Occipital lobe (tissue), 3 donors: ENCODE measurements at places on chromosomes 11 and 22. TPM values are rescaled to one million over a fixed set of nuclear protein-coding genes. Genes with fewer than 3 reads are reported as not detected.

DNA sequence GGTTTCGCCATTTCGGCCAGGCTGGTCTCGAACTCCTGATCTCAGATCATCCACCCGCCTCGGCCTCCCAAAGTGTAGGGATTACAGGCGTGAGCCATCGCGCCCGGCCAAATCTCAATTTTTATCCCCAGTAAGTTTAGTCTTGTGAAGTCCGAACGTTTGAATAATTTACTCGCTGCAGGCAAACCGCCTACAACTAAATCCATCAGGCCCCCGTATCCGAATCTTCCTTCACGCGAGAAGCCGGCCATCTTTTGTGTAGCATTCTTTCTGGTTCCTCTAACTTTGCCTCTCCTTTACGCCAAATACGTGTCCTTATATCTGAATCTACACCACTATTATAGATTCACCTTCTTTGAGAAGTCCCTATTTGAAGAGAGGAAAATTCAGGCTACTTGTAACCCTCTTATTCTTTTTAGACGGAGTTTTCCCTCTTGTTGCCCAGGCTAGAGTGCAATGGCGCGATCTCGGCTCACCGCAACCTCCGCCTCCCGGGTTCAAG lies 581 bp upstream of the EIF3L start:
- DNase-seq, result no peak

GRCh38 chr11:77593883-77594282 lies 4.1 kb downstream of the AQP11 start:
- no peak for DNase-seq

DNA sequence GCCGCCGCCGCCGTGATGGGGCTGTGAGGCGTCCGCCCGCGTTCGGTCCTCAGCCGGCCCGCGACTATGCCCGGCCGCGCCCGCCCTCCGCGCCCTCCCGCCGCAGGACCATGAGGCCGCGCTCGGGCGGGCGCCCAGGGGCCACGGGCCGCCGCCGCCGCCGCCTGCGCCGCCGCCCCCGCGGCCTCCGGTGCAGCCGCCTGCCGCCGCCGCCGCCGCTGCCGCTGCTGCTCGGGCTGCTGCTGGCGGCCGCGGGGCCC lies 215 bp downstream of the ZNRF3 start:
- DNase-seq, result no peak

GRCh38 chr11:9719566-9720289 lies 55.9 kb downstream of the SWAP70 start:
- DNase-seq, result no peak

- no peak for DNase-seq
Observed at GRCh38 chr22:37329238-37330140, 47.2 kb downstream of the CYTH4 start.

DNA sequence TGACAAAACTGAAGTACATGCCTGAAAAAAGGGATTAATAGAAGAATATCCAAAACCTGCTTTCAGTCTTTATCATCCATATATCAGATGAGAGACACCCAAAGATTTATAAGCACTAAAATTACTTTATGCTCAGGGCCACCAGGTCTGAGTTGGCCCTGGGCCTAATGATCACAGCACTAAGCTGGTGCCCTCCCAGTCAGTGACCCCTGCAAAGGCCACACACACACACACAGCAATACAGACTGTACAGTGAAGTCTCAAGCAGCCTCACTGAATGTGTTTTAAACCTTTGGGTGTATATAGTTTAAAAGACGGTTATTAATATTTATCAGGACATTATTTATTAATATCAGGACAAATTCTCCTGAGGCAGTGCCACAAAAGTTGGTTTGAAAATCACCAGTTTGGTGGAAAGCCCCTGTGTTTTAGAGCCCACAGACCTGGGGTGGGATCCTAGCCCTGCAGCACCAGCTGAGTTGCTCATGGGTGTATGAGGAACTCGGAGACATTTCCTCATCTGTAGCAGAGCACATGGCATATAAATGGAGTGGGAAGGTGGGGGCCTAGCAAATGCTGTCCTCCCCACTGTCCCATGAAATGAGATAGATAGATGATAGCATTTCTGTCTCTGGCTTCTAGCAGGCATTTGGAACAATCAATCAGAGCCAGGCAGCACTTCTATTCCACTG lies 48.4 kb upstream of the HORMAD2 start:
- DNase-seq, result no peak

- no peak for DNase-seq
Observed at GRCh38 chr11:124823512-124824376, 23.5 kb upstream of the MSANTD2 start.

- no peak for DNase-seq
Observed at GRCh38 chr11:80722629-80723028, 1281.8 kb upstream of the TENM4 start.

DNA sequence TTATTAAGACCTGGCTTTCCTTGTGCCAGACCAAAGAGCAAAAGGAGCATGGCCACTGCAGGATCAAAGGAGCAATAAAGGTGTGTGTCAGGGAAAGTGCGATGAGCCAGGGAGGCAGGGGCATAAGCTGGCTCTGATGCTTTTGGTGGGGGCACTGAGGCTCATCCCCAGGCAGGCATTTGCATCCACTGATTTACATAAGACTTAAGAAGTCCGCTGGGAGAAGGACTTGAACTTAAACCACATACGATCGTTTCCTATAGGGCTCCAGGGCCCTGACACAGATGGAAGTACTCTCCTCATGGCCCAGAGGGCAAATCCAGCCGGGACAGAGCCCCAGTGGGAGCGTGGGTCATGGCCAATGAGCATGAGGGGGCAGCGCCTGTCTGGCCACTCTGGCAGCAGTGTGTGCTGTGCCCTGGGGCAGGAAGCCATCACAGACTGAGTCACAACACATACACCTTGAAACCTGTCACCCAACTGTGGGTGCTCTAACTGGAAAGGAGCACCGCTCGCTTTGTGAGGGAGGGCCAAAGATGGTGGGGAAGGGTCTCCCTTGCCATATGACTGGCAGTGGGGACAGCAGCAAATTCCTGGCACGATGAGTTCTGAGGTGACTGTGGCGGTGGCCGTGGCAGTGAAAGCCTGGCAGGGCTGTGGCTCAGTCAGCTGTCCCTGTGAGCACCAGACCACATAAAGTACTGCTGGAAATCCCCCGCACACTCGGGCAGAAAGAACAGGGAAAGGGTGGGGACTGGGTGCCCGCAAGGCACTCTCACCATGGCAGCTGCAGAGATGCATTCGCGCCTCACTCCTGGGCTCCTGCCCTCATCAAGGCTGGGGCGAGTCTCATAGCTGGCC lies 79.4 kb upstream of the LMO1 start:
- no peak for DNase-seq

DNA sequence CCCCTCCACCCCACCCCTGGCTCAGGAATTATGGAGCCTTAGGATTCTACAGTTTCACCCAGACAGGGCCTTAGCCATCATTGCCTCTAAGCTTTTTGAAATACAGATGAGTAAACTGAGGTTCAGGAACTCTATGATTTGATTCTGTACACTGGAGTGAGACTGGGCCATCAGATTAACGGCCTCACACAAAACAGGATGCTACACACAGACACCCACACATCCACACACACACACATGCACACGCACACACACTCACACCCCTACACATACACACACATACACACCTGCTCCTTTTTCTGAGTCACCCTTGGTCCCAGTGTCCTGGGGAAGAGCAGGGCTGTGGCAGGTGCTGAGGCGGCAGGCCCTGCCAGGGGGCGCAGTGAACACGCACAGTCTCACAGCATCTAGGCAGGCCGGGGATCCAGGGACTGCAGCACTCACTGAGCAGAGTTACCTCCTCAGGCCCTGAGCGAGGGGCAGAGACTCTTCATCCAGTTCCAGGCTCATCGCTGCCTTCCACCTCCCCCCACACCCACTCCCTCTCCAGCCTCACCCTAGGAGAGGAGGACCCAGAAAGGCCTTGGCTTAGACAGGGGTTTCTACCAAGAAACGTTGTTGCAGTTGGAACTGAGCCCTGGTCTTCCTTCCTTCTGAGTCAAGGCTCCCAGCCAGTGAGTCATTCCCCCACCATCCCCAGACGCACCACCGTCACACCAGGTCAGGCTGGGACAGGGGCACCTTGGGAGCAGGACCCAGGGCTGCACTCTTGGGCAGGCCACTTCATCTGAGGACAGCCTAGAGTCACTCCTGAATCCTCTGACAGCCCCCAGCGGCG lies 89.8 kb upstream of the PARVA start:
- DNase-seq, result no peak

- no peak for DNase-seq
Observed at GRCh38 chr11:64004590-64004984, 18.3 kb downstream of the OTUB1 start.

DNA sequence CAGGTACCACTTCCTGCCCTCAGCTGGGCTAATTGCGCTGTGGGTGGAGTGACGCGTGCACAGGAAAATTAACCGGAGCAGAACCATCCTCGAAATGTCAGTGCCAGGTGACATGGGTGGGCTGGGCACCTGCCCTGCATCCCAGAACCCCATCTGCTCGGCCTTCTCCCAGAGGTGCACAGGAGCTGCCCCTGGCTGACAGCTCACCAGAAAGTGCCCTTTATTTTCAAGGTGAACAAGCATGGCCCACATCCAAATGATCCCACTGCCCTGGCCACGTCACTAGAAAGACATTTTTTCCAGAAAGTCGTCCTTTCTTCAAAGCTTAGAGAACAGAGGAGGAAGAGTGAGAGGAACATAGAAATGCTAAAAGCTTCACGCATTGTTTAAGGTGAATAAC lies 4.1 kb upstream of the ELFN2 start:
- DNase-seq, result no peak

DNA sequence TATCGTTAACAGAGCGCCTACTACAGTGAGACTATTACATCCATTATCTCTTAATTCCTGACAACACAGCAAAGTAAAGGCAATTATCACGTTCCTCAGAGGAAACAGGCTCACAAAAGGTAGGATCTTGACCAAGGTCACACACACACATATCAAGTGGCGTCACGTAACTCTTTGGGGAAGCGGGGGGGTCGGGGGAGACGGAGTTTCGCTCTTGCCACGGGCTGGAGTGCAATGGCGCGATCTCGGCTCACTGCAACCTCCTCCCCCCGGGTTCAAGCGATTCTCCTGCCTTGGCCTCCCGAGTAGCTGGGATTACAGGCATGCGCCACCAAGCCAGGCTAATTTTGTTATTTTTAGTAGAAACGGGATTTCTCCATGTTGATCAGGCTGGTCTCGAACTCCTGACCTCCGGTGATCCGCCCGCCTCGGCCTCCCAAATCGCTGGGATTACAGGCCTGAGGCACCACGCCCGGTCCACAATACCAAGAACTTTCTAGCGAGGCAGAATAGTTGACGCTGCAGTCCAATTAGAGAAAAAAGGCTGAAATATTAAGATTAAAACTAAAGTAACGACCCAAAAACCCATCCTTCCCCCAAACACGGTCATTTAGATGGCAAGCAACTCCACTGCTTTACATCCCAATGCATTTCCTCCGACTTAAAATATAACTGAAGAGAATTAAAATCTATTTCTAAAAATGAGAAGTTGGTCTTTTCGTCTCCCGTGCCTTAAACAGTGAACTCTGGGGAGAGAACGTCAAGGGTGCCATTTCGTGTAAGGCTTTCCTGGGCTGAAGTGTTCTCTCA lies 1.2 kb downstream of the DDX17 start:
- no peak for DNase-seq

DNA sequence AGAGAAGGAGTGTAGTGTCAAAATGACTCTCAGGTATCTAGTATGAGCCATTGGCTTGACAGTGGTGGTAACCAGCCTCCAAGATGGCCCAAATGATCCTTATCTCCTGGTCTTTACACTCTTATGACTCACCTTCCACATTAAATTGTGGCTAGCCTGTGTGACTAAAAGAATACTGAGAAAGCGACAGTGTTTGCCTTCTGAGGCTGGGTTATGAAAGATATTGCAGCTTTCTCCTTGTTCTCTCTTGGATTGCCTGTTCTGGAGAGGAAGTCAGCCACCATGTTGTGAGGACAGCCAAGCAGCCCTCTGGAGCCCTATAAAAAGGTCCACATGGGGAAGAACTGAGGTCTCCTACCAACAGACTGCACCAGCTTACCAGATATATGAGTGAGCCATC lies 15.8 kb downstream of the C11orf71 start:
- DNase-seq, result no peak

DNA sequence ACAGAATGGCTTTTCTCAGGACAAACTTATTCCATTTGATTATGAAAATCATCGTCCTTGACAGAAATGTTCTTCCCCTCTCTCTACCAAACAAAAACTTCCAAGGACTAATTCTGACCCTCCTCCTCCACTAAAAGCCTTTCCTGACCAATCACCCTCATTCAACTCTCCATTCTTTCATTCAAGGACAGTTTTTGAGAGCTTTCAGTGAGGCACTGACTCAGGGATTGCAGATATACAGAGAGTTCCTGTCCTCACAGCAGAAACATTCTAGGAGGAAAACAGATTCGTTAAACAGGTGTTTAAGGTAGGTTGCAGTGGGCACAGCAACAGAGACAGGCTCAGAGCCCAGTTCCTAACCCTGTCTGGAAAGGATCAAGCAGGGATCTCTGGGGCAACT lies 41.5 kb downstream of the OR4D9 start:
- no peak for DNase-seq

- DNase-seq, result no peak
Observed at GRCh38 chr11:70656252-70656651, 257.9 kb downstream of the CTTN start.

The TAGLN gene
- total RNA-seq, result 12.9 TPM

The CRYBB3 gene
- total RNA-seq, result not detected

The RIC3 gene
- 55.7 TPM for total RNA-seq

The SYT9 gene
- total RNA-seq, result 4.7 TPM

The KREMEN1 gene
- 18.9 TPM for total RNA-seq

The PNPLA5 gene
- total RNA-seq, result not detected

The OR2AG1 gene
- total RNA-seq, result not detected

The DDIAS gene
- 2.2 TPM for total RNA-seq

The MS4A4A gene
- 4.4 TPM for total RNA-seq
